HFFc6 (cell line): ENCODE measurements at places on chromosomes 12 and 14. TPM values are rescaled to one million over a fixed set of nuclear protein-coding genes. Genes with fewer than 3 reads are reported as not detected.

Gene TMEM132C
- not detected in 3 replicates for total RNA-seq

Gene BLOC1S1
- 99.3 to 121 TPM (median 113 TPM) in 3 replicates for total RNA-seq

Gene PRH2
- not detected in 3 replicates for total RNA-seq

Gene SLC38A4
- 8.8 to 12.0 TPM (median 10.4 TPM) in 3 replicates for total RNA-seq

Gene SIX1
- 5.4 and 5.9 TPM in 2 replicates for total RNA-seq

Gene LMNTD1
- total RNA-seq, result 0.38 to 0.82 TPM (median 0.44 TPM) in 3 replicates

Gene BEST3
- 0.18 TPM in 1 of 3 replicates, not detected in the others for total RNA-seq

Gene DPF3
- 3.7 to 6.2 TPM (median 4.8 TPM) in 3 replicates for total RNA-seq

Gene DCD
- total RNA-seq, result not detected in 3 replicates

Gene GSC
- not detected in 3 replicates for total RNA-seq

Gene MFAP5
- 38.6 to 174 TPM (median 40.3 TPM) in 3 replicates for total RNA-seq

Gene LRRC10
- not detected in 3 replicates for total RNA-seq

DNA sequence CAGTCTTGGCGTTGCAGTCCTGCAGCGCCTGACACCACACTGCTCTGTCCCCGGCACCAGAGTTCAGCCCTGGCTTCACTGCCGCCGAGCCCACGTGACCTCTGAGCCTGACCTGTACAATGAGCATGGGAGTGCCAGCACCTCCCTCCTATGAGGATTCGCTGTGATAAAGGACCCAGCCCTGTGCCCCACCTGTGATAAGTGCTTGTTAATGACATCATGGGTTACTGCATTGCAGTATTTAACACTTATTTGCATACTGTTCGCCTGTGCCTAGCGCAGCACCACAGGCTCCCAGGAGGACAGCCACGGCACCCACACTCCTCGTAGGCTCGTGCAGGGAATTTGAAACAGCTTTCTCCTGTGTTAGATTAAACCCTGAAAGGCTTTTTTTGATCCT is 118.2 kb upstream of the GSC start:
- no peak for DNase-seq

DNA sequence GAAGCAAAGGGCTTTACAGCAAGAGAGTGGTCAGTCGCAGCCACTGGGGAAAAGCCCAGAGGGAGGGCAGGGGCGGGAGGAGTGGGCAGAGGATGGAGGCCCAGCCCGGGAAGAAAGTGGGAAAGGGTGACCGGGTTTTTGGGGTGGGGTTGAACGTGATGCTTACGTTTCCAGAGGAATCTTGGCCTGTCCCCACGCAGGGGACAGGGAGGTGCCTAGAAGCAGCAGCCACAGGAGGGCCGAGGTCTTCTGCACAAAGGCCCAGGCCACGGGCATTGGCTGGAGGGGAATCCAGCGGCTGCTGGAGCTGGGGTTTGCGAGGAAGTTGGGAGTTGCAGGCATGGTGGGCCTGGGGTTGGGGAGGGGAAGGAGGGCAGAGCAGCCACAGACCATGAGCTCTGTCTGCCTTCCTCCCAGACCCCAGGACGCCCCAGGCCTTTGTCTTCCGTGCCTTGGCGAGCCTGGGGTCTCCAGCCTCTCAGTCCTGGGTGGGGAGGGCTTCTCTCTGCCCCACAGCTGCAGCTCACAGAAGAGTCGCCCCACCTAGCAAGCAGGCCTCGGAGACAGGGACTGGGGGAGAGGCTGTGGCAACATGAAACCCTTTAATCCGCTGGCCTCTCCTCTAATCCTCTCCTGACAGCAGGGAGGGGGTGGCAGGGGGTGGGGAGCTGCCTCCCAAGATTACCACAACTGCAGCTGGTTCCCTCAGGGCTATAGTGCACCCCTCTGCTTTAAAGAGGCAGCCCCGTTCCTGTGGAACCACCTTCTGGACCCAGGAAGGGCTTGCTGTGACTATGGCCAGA is at the start of gene CACNA2D4:
Gene CACNA2D4 (minus strand): TSS at position 572 of the 803 bp plus-strand sequence. CDS start 179 bp downstream, at position 393.
- DNase-seq, result no peak

DNA sequence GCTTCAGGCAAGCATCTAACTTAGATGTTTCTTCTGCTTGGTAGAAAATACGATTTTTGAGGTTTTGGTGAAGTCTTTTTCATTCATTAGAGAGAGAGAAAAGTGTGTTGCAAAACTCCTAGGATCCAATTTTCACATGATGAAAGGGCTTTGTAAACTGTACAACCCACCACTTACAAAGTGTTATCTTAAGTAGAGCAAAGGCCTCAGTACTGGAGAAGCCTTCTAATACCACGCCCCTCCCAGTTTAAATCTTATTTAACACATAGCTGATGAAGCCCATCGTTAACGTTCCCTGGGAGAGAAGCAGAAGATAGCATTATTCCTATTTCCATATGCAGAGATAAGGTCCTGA is 869 bp downstream of the APOLD1 start:
- no peak for DNase-seq

DNA sequence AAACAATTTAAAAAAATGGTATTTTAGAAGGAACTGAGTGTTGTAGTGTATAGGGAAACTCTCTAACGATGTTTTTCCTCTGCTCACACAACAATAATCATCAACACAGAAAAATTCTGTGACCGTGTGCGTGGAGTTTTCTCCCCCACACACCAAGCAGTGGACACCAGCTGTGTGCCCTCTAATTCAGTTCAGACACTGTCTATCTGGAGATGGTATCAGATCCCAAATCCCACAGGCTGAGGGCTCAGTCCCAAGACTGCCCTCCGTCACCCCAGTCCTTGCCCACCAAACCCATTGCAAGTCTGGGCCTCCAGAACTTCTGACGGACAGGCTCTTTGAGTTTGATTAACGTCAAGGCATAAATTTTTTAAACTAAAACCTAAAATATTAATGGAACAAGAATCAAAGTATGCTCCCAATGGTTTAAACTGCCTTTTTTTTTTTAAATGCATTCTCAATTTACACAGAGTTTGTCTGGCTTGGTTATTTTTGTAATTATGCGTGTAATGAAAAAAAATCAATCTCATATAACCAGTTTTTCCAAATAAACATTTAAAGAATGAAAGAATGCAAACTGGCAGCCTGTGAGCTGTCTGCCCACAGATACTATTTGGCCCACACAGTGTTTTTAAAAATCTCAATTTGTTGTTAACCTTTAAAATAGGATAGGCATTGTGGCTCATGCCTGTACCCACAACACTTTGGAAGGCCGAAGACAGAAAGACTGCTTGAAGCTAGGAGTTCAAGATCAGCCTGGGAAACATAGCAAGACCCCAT is 19.2 kb downstream of the BLTP3B start:
- DNase-seq, result no peak

- peak; percentile 41 for DNase-seq
These were observed 380.1 kb upstream of the KITLG start for GRCh38 chr12:88960213-88960878.

- DNase-seq, result no peak
These were observed 70.7 kb downstream of the SCARB1 start for GRCh38 chr12:124792961-124793441.

GRCh38 chr12:12912711-12913110 is 21.3 kb downstream of the GPRC5A start:
- no peak for DNase-seq

DNA sequence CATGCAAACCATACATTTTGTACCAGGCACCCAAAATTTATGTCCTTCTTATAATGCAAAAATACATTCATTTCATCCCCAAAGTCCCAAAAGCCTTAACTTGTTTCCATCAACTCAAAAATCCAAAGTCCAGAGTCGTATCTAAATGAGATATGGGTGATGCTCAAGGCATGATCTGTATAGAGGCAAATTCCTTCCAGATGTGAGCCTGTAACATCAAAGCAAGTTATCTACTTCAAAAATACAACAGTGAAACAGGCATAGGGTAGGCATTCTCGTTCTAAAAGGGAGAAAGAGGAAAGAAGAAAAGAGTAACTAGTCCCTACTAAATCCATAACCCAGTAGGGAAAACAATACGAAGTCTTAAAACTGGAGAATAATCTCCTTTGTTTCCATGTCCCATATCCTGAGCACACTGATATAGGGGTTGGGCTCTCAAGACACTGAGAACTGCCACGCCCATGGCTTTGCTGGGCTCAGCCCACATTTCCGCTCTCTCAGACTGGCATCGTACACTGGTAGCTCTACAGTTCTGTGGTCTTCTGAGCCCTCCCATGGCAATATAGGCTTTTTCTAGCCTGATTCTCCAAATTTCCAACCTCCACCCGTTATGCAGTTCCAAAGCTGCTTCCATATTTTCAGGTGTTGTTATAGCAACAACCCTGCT is 232.8 kb downstream of the TMTC2 start:
- DNase-seq, result no peak

- no peak for DNase-seq
These were observed 12.1 kb upstream of the KRT77 start for GRCh38 chr12:52715416-52715815.

- no peak for DNase-seq
These were observed 98.4 kb downstream of the APAF1 start for GRCh38 chr12:98743362-98743953.

GRCh38 chr14:54786838-54787237 is 115.8 kb downstream of the GCH1 start:
- no peak for DNase-seq

- DNase-seq, result no peak
These were observed 23.5 kb upstream of the RIMBP2 start for GRCh38 chr12:130739571-130739970.

DNA sequence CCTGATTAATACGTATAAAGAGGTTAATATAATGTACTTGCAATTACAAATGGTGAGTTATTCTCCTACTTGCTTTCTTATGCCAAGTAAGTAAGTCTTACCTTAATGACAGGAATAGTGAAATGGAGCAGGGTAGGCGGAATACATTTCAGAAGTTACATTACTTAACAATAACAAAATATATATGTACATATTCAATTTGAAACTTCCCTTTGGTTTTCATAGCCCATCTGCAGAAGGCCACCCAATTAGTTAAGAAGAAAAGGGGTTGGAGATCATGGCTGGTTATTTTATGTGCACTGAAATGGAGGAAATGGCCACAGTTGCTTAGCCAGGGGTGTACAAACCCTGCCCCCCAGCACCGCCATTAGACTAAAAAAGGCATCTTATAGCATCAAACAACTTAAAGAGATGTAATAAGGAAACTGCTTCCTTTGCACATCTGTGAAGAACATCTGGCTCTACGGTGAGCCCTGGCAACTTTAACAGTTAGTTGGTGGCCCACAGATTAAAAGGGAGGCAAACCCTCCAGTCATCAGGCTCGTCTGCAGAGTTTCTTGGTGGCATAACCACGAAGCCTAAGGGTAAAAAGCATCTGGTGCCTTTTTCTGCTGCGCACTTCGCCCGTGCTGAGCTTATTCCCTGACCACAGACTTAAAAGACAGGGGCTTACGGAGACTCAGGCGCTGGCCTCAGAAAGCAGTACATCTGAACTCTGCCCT is 38.8 kb upstream of the DACT1 start:
- DNase-seq, result no peak

- no peak for DNase-seq
These were observed 8.5 kb upstream of the FKBP11 start for GRCh38 chr12:48933664-48934311.

DNA sequence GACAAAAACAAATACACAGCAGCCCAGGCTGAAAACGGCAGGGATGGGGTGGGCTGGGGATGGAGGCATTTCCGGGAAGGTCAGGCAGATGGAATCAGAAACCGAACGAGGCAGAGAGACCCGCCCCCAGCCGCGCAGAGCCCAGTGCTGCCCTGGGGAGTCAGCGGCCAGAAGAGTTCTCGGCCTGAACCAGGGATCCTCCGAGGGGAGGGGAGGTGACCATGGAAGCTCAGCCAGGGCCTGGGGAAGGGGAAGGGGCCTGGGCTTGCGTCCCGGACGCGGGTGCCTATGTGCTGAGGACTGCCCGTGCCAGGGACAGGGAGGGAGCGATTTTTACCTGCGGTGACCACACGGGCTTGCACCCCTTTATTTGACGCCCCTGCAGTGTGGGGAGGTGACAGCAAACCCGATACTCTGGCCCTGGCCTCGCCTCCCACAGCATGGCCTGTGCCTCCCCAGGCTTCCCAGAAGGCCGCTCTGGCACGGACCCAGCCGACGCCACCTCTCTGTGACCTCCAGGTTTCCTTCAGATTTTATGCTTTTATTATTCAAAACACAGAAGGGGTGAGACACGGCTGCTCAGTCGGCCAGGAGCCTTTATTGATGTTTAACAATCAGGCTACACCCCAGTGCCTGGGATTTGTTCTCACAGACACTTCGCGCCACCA is 7.7 kb downstream of the LRCOL1 start:
- no peak for DNase-seq

DNA sequence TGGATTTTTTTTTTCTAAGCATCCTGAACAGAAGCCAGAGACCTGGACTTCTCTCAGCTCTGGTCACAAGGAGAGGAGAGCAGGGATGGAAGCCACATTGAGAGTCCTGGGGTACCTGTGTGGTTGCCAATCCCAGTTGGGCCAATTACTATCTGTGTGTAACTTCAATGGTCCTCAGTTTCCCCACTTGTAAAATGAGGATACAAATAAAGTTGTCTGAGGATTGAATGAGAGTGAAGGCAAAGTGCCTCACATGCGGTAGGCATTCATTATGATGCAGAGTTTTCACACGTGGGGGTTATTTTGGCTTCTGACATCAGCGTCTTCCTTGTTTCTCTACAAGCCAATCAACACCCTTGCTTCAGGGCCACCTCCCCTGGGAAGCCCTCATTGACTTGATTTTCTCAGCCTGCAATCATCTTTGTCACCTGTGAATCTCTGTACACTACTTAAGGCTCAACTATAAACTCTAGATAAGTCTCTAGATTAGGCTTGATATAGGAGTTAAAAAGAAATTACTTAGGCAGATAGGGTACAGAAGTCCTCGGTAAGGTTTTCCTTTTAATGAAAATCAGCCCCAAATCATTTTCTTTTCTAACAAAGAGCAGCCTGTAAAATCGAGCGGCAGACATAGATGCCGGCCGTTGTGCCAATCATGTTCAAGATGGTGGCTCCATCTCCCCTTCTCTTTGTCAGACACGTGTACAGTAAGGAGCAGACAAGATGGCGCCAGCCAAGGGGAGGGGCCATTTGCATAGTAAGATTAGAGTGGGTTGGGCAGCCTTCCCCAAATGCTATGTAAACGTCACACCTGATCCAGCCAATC is 37.8 kb upstream of the FICD start:
- no peak for DNase-seq

DNA sequence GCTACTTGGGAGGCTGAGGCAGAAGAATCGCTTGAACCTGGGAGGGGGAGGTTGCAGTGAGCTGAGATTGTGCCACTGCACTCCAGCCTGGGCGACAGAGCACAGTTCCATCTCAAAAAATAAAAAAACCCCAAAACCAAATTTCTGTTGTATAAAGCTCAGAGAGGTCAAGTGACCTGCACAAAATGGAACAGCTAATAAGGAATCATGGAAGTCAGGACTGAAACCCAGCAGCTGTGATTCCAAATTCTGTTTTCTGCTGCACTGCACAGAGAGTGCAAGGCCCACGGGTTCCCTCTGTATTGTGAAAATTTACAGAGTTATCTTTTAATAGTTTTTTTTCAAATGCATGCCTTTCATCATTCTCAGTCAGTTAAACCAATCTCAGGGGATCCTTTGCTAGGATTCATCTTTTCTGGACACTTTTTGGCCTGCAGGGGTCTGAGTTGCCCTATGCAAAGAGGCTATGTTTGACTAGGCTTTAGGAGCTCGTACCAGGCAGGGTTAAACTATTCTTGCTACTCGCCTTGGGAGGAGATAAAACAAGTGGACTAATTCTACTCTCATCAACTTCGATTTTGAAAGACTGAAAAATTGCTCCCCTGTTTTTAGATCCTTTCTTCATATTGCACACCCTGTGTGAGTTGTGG is 26.1 kb upstream of the AACS start:
- no peak for DNase-seq

- no peak for DNase-seq
These were observed 542.1 kb upstream of the ATP2B1 start for GRCh38 chr12:90250766-90251165.
